ENCODE measurements at places on chromosomes 12 and 14. TPM values are rescaled to one million over a fixed set of nuclear protein-coding genes. Genes with fewer than 3 reads are reported as not detected.

DNA sequence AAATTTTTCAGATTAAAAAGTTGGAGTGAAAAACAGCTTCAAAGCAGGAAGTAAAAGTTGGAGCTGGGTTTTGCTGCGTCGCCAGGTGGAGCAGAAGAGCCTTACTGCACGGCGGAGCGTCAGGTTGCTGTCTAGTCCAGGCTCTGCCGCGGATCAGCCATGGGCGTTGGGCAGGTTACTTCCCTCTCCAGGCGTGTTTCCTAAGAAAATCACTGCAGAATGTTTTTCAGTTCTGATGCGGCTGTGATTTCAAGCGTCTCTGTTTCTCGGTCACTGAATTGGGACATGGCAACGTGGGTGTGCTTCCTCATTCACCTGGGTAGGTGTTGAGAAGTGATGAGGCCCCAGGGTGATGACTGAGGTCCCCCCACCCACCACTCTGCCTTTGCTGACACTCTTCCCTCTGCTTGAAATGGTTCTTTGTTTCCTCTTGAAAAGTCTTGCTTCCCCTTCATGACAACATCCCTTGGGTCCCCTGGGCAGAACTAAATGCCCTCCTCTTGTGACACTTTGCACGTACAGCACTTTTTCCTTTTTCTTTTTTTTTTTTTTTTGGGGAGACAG is 7.6 kb downstream of the EVL start:
- DNase-seq = no peak

- DNase-seq = no peak
These were observed 310.8 kb downstream of the FUT8 start for GRCh38 chr14:65723348-65723747.

GRCh38 chr14:46782281-46782680 is 130.7 kb upstream of the RPL10L start:
- no peak for DNase-seq

DNA sequence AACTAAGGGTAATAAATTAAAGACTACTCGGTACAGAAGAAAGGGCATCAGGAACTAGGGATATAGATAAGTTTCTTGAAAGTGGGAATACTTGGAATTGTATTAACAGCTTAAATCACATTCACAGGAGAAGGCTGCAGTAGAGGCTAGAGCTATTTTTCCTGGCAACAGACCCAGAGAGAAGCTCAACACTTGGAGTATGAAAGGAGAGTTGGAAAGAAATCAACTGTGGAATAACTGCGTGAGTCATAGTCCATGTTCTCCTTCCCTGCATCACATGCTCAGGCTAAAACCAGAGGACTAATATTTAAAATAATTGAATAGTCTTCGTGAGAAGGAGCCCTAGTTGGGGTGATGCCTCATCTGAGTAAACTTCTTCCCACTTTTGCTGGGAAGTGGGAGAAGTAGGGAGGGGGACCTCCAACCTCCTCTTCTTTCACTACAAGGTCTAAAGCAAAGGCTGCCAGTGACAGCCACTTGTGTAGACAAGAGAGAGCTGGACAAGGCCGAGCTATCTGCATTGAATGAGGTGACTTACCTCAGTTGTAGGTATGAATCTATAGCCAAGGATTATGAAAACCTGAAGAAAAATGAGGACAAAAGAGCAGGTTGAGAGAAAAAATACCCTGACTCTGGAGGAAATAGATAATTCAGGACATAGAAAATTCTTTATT is 32.7 kb downstream of the DYRK2 start:
- no peak for DNase-seq

FGF23 gene
- total RNA-seq = not detected

- no peak for DNase-seq
These were observed 21.7 kb downstream of the DLK1 start for GRCh38 chr14:100748403-100748802.

DNA sequence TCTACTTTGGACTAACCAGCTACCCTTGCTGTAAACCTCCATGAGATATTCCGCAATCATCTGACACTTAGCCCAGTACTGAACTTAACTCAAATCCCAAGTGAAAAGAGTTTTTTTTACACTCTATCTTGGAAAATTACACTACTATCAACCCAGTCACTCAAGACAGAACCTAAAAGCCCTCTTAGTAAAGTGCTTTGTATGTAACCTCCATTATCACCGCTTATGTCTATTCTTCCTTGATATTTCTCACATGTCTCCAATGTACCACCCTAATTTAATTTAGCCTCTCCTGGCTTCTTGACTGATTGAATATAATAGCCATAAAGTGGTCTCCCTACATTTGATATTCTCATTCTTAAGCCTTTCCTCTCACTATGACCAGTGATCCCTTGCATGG is 168.8 kb upstream of the SYT1 start:
- no peak for DNase-seq

- no peak for DNase-seq
These were observed 304.8 kb upstream of the OR4E1 start for GRCh38 chr14:21978184-21978998.

DNA sequence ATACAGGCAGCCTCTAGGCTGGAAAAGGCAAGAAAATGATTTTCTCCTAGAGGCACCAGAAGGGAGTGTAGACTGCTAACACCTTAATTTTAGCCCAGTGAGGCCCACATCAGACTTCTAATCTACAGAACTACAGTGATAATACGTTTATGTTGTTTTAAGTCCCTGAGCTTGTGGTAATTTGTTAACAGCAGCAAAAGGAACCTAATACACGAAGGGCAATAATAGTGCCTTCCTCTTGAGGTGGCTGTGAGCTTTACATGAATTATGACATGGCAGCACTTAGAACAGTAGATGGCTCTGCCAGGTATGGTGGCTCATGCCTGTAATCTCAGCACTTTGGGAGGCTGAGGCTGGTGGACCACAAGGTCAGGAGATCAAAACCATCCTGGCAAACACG is 118.8 kb downstream of the ZNF664 start:
- no peak for DNase-seq

GRCh38 chr12:4825011-4825858 is 84.5 kb upstream of the KCNA1 start:
- no peak for DNase-seq

DNA sequence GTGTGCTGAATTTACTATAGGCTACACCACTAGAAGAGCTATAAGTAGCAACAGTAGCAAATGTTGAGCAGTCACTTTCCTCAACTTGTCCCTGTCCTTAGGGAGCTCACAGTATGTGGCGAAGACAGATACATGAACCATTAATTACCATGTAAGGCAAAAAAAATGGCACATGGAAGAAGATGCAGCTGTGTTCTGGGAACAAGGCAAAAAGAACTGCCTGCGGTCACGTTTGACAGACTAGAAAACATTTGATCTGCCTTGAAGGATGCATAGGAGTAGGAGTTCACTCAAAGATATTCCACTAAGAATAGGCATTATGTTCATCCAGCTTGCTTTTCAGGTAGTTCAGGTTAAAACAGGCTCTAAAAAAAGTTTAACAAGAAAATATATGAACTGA is 46.5 kb upstream of the IFNG-AS1 start:
- no peak for DNase-seq

DNA sequence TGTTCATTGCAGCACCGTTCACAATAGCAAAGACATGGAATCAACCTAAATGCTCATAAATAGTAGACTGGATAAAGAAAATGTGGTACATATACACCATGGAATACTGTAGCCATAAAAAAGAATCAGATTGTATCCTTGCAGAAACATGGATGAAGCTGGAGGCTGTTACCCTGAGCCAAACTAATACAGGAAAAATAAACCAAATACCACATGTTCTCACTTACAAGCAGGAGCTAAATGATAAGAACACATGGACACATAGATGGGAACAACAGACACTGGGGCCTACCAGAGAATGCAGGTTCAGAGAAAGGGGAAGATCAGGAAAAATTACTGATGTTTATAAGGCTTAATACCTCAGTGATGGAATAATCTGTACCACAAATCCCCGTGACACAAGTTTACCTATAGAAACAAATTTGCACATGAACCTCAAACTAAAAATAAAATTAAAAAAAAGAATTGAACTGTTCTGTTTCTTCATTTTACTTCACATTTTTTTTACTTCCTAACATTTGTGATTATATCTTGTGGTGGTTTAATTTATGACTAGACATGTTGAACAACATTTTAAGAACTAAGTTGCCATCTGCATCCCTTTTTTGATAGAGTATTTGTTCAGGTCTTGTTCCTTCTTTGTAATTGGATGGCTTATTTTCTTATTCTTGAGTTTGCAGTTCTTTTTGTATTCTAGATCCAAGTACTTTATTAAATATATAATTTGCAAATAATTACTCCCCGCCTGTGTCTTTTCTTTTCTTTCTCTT is 835.2 kb downstream of the FSCB start:
- no peak for DNase-seq

ARL6IP4 gene
- total RNA-seq = 26.7 TPM

GRCh38 chr12:12745576-12746211 is 28.5 kb downstream of the CDKN1B start:
- no peak for DNase-seq

HOXC6 gene
- not detected for total RNA-seq

- DNase-seq = no peak
These were observed 24.8 kb downstream of the RGS6 start for GRCh38 chr14:71956920-71957563.

- peak; percentile 13 for DNase-seq
These were observed 114.3 kb downstream of the KSR2 start for GRCh38 chr12:117854339-117855012.

All from occipital lobe (tissue), 3 donors.